ENCODE measurements at places on chromosomes 7 and 10.

GRCh38 chr10:130400890-130401289 lies 264.7 kb downstream of the GLRX3 start:
- DNase-seq: no peak

DNA sequence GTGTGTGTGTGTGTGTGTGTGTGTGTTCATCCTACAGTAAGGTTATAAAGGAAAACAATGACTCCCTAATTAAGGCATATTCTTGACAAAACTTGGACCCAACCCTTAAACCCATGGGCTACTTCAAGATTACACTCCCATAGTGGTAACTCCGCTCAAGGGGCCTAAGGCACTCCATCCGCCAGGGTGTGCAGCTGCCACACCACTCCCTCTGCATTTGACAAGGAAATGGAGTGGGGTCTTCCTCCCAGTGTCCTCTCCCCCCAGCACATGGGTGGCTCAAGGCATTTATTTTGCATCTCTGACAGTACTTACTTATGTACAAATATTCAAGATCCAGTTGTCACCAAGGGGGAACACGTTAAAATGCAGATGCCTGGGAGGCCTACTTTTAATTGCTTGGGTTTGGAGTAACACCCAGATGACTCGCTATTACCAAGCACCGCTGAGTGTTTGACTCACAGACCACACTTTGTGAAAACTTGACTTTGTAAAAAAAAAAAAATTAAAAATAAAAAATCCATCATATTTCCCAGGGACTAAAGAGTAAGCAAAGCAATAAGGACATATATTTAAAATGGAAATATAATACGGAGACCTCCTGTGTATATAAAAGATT lies 53.0 kb upstream of the AGR3 start:
- no peak for DNase-seq

- no peak for DNase-seq
Measured at GRCh38 chr7:102305414-102306268, 19.0 kb downstream of the SH2B2 start.

- DNase-seq: no peak
Measured at GRCh38 chr7:22667562-22668239, 59.3 kb upstream of the IL6 start.

GRCh38 chr7:96188591-96188991 lies 133.3 kb downstream of the SLC25A13 start:
- no peak for DNase-seq

DNA sequence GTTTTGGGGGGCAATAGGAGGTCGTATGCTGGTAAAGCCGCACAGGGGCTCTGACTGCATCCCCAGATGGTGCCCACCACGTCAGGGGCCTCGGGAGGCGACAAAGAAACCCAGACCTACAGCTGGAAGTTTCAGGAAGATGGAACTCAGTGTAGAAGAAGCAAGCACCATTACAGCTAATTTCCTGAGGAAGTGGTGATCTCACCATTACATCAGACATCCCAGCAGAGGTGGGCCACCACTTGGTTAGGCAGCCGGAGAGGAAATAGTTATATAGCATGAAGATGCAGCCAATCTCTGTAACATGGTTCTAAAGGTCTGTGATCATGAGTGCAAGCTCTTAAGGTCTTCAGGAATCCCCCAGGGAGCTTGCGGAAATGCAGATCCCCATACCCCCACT lies 127.3 kb upstream of the PCBD1 start:
- DNase-seq: no peak

- DNase-seq: no peak
Measured at GRCh38 chr7:138880881-138881578, 83.0 kb upstream of the ATP6V0A4 start.

DNA sequence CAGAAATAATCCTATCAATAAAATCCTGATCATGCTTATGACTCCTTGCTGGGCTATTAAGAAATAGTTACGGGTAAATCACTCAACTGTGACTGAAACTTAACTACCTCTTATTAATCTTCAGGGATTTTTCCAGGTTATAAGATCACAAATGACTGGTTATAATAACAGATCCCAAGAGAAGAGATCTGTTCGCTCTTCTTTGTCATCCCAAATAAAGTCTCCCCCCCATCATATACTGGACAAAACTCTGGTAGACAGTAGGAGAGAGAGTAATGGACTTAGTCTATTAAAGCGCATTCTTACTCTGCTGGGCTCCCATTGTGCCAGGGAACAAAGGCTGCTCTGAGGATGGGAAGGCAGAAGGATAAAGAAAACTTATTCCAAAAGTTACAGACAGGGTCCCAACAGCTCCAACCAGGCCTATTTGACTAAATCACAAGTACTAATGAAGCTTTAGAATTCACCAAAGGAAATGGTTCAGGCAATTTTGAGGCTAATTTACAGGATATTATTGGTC lies 233.7 kb downstream of the DGKI start:
- DNase-seq: no peak

DNA sequence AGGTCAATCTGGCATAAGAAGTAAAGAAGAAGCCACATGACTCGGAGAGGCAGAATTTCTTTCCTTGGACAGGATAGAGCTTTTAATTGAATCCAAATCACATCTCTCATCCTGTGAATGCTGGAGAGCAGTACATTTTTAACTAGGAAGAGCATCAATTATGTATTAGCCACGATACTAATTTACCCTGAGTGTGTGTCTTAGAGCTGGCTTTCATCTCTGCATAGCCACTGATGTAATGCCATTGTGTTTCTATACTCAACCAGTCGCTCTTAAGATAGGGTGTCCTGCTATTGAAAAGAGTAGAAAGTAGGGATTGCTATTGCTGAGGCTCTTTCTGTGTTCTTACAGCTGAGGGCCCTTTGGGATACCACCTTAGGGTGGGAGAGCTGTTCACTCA lies 280.3 kb downstream of the AUTS2 start:
- no peak for DNase-seq

- DNase-seq: no peak
Measured at GRCh38 chr10:63430091-63430998, 35.4 kb downstream of the JMJD1C start.

DNA sequence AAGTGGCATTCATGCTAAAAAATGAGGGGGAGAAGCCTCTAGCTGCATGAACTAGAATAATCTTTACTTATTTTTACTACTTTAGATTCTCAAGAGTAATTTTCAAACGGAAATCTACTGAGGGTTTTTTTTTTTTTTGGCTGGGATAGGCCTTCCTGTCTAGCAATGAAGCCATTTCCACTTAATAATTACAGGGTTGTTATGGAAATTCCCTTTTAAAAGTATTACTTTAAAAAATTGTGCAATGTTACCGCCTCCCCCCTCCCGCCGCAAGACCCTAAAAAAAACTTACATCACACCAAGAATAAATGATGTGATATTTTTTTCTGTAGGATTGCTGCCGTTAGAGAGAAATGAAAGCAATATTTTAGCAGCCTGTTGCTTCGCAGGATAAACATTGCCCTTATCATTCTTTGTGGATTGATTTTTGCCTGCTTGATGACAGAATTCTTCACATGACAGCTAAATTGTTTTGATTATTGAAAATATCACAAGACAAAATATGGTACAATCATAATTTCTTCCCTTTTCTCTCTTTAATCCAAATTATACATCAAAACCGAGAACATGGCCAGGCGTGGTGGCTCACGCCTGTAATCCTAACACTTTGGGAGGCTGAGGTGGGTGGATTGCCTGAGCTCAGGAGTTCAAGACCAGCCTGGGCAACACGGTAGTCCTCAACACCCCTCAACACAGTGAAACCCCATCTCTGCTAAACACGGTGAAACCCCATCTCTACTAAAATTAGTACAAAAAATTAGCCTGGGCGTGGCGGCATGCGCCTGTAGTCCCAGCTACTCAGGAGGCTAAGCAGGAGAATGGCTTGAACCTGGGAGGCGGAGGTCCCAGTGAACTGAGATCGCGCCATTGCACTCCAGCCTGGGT lies 32.8 kb downstream of the ARL4A start:
- DNase-seq: no peak

DNA sequence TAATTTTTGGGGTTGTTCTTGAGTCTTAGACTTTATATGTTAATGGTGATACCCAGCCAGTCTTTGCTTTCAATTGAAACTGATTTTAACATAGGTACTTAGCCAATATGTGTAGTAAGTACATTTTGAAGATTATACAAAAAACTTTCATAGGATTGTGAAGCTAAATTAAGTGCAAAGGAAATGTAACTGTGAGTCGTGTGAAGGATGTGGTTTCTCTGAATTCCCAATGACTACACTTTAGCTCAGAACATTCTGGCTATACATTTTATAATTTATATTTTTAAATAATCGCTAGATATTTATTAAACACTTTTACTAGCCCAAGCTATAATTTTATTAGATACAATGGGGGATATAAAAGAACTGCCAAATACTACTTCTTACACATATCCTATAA lies 359.3 kb downstream of the PCLO start:
- no peak for DNase-seq

- no peak for DNase-seq
Measured at GRCh38 chr7:84291756-84292155, 97.2 kb upstream of the SEMA3A start.

GRCh38 chr7:98841179-98841997 lies 28.4 kb downstream of the TMEM130 start:
- peak; percentile 35 for DNase-seq

- no peak for DNase-seq
Measured at GRCh38 chr7:48140001-48140681, 31.1 kb upstream of the ABCA13 start.

DNA sequence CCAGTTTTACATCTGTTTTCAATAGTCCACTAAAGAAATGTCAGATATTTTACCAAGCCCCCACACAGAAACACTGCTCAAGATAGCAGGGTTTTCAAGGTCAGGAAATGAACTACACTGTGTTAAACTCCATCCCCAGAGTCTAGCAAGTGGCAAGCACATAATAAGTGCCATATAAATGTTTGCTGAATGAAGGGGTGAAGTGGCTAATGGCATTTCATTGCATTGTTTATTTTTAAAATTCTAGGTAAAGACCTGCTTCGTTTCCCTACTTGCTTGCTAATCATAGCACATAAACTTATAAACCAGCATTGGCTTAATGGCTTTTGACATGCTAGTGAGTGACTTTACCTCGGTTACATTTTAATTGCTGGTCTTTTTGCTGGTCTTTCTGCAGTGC lies 322.6 kb downstream of the GRID1 start:
- DNase-seq: no peak
